ENCODE measurements at places on chromosomes 7 and 10. TPM values are rescaled to one million over a fixed set of nuclear protein-coding genes. Genes with fewer than 3 reads are reported as not detected.

The STEAP1 gene
- total RNA-seq, result 24.9 TPM

- no peak for DNase-seq
Observed at GRCh38 chr10:33937036-33937730, 602.7 kb upstream of the NRP1 start.

DNA sequence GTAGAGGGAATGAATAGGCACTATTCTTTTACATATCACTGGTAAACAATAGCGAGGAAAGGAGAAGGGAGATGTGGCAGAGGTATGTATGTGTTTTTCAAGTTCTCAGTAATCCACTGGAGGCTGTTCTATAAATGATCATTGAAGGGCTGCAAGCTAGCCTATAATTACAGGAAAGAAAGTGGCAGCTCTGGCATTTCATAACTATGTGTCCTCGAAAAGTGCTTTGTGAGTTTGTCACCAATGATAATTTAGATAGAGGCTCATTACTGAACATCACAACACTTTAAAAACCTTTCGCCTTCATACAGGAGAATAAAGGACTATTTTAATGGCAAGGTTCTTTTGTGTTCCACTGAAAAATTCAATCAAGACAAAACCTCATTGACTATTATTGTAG is 235.1 kb downstream of the FOXP2 start:
- no peak for DNase-seq

DNA sequence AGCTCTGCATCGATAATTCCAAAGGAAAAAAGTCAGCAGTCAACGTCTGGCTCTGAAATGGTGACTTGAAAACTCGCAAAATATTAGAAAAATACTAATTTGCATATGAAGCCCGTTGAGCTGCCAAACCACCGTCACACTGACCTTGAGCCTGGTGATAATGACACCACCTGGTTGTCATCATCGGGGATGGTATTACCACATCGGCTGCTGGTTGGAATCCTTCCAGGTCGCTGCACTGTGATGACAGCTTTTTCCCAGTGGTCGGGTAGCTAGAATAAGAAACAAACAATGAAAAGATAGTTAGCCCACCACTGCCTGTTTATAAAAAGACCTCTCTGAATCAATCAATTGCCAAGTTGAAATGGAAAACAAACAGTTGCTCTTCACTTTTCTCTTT is 41.6 kb downstream of the LAMB1 start:
- no peak for DNase-seq
